ENCODE measurements at places on chromosomes 5 and 9.

DNA sequence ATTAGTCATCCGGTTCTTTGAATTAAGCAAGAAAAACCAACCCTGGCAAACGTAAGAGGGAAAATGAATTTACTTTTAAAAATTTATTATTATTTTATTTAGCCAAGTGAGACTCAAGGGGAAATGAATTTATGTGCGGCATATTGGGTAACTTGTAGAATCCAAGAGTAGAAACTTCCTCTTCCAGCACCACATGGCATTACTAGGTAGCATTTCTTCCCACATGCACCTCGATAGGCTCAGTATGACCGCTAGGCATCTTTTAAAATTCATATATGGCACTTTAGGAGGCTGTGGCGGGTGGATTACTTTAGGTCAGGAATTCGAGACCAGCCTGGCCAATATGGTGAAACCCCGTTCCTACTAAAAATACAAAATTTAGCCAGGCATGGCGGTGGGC, 17.6 kb upstream of the MYO10 start:
- DNase-seq: no peak

DNA sequence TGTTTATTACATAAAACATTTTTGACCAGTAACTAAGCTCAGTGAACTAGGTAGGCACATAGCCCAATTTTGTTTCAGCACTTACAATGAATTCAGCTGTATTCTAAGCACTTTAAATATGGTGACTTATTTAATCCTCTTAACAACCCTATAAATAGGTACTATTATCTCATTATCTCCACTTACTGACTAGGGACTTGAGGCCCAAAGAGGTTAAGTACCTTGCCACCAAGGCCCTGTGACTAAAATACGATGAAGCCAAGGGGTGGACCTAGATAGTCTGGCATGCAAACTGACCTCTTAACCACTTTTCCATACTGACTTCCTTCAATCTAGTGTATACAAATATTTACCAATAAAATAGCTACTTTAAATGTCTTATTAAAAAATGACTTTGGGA, 266.4 kb downstream of the ZNF608 start:
- no peak for DNase-seq

GRCh38 chr9:121972501-121972981, 120.6 kb downstream of the TTLL11 start:
- no peak for DNase-seq

GRCh38 chr9:68705531-68706362, 707 bp downstream of the PIP5K1B start:
- DNase-seq: no peak

GRCh38 chr5:100553209-100553608, 18.0 kb downstream of the FAM174A start:
- no peak for DNase-seq

DNA sequence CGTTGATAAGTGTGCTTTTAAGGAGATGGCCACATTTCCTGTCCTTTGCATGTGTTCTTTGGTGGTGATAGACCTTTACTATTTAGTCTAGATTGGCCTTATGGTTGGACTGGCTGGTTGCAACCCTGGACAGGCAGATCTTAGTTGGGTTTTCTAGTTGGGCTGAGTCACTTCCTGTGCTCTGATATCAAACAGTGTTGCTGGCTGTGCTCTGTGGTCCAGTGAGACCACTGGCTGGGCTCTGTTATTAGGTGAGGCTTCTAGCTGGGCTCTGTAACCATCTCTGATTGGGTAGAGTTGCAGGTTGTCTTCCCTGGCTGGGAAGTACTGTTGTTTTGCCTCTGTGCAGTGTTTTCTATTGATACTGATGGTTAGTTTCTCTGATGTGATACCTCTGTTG, 432.5 kb downstream of the LRRC70 start:
- no peak for DNase-seq

DNA sequence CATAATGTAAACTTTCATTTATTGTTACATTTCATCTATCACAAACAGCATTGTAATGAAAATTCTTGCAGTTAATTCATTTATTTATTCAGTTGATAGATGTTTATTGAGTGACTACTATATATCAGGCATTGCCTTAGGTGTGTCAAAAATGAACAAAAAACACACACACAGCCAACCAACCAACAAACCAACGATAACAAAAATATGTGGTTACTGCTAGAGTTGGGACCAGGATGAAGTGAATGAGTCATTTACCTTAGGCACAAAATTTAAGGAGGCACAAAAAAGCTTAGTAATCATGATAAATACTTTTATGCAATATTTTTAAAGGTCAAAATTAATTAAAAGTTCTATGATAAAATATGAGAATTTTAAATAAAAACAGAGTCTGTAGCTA, 223.4 kb downstream of the CSNK1G3 start:
- DNase-seq: no peak

- DNase-seq: no peak
These were observed 45.0 kb downstream of the TRIM36 start for GRCh38 chr5:115124741-115125140.

DNA sequence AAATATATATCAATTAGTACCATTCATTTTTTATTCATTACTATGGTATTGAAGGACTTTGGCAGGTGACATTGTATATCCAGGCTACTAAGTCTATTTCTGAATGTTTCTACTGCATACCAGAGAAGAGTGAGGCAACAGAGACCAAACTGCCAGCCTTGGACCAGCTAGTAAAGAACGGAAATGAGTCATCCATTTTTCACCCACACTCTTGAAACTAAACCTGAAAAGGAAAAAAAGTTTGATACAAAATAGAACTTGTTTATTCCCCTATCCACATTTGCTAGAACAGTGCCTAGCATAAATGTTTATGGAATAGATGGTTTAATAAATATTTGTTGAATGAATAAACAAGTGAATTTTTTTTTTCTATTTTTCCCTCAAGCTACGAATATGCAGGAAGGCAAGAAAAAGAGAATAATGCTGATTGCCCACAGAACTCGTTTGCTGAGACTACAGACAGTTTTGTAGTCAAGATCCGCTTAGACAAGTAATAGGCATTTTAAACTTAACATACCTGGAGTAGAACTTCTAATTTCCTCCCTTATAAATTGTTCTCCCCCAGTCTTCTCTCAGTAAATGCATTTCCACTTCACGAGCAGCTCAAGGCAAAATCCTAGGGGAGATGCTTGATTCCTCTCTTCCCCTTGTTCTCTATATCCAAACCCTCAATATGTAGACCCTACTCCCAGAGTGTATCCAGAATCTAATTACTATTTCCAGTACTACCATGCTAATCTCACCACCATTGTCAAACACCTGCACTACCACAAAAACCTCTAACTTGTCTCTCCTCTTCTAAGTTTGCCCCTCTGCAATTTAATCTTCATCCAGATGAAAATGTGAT, 146.2 kb upstream of the RASA1 start:
- peak; percentile 80 for DNase-seq

- DNase-seq: no peak
These were observed 440.9 kb upstream of the EDIL3 start for GRCh38 chr5:84825606-84826005.

- no peak for DNase-seq
These were observed 372.6 kb downstream of the ZNF608 start for GRCh38 chr5:124373883-124374282.

- no peak for DNase-seq
These were observed 359.3 kb downstream of the SH3GL2 start for GRCh38 chr9:17938035-17938655.

DNA sequence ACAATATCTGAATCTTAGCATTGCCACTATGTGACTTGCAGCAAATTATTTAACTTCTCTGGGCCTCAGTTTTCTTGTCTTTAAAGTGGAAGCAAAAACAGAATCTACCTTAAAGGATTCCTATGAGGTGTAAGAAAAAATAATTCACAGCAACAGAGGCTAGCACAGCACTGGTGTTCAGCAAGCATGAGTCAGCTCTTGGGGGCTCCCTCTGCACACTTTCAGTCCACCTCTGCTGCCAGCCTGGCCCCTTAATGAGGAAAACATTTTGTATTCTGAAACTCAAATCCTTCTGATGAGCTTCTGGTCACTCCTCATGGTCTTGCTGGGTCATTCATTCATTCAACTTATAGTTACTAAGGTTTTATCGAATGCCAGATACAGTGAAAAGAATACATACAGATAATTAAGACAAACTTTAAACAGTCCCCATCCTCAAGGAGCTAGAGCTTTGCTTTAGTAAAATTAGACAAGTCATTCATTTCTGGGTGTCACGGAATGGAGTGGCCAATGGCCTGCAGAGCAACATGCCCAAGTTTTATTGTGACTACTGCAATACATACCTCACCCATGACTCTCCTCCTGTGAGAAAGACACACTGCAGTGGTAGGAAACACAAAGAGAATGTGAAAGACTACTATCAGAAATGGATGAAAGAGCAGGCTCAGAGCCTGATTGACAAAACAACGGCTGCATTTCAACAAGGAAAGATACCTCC, 26.8 kb upstream of the IQGAP2 start:
- no peak for DNase-seq

GRCh38 chr9:128294142-128294541, 18.1 kb downstream of the SWI5 start:
- no peak for DNase-seq

DNA sequence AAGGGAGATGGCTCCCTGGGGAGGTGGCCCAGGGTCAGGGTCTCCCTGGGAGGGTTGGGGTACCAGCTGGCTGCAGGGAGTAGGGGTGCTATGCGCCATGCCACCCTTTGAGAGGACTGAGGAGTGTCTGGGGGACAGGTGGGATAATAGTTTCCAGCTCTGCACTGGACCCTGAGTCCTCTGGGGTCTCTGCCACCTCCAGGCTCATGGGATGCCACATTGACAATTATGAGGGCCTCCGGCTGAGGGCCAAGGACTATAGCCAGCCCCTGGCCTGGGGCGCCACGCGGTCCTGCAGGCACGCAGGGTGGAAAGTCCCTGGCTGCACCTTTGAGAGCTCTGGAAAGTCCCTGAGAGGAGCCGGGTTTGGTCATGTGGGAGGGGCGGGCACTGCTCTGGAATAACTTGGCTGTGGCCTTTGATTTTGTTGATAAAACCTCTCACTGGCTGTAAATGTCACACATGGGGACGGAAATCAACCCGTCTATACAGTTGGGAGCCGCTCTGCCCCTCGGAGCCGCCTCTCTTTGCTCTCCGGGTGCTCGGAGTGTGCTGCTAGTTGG, 16.0 kb downstream of the TRAF2 start:
- DNase-seq: peak; percentile 95

GRCh38 chr5:113311301-113311700, 123.5 kb downstream of the TSSK1B start:
- DNase-seq: no peak

DNA sequence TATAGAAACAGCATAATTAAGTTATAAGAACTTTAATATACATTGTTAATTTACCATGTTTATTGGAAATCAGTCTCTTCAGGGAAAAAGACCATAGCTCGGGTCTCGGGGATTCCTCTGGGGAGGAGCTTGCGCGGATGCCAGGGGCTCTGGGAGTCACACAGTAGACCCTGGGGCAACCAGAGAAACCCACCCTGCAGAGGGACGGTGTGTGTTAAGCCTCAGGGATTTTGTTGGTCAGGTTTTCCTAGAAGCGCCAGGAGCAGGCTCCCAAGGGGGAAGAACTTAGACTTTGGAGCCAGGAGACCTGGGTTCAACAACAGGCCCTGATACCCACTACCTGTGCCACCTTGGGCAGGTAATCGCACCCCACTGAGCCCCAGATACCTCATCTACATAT, 297.9 kb downstream of the MED10 start:
- no peak for DNase-seq

DNA sequence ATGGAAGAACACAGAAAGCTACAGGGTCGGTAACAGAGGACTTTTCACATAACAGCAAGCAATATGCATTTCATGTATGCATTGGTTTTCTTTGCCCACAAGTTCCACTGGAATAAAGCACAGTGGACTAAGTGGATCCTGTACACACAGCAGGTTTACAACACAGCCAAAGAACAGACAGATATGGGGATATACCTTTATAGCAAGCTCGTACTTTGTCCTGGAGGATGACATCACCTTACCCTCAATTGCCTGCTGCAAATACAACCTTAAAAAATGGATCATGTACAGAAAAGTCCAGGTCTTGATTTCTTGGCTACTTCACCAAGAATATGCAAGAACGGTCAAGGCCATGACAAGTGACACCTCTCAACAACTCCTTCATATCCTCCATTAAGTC, 1445.5 kb downstream of the MAT2B start:
- no peak for DNase-seq

- DNase-seq: no peak
These were observed 120.9 kb upstream of the C6 start for GRCh38 chr5:41334221-41334620.

GRCh38 chr9:89879701-89880100, 274.9 kb downstream of the GADD45G start:
- no peak for DNase-seq

DNA sequence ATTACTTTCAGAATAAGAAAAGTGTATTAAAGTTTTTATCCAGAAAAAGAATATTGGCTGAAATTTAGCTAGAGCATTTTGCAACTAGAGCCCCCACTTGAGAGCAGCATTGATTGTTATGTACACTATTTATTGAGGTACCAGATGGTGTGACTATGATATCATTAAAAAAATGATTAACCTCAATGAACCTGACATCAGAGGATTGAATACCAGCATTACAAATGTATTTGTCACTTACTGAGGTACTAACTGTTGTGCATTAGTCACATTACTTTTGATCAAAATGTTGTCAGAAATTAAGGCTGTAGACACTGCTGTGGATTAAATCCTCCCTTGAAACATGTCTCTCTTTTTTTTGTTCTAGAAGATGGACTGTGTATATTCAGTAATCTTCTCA, 127.8 kb upstream of the DHFR start:
- DNase-seq: no peak

DNA sequence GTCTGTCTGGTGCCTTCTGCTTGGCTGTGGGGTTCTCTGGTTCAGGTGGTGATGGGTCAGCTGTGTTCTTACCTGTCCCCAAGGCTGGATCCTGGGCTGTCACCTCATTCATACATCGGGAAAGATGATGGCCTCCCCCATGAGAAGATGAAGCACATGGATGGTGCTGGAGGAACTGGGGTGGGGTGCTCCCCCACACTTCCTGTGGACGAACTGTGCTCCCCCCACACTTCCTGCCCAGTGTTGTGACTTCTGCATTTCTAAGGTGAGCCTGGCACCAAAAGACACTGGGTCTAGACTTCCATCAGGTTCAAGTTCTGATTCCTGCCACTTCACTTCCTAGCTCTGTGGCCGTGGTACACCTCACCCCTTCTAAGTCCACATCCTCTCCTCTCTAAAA, 4.3 kb upstream of the SURF6 start:
- no peak for DNase-seq

DNA sequence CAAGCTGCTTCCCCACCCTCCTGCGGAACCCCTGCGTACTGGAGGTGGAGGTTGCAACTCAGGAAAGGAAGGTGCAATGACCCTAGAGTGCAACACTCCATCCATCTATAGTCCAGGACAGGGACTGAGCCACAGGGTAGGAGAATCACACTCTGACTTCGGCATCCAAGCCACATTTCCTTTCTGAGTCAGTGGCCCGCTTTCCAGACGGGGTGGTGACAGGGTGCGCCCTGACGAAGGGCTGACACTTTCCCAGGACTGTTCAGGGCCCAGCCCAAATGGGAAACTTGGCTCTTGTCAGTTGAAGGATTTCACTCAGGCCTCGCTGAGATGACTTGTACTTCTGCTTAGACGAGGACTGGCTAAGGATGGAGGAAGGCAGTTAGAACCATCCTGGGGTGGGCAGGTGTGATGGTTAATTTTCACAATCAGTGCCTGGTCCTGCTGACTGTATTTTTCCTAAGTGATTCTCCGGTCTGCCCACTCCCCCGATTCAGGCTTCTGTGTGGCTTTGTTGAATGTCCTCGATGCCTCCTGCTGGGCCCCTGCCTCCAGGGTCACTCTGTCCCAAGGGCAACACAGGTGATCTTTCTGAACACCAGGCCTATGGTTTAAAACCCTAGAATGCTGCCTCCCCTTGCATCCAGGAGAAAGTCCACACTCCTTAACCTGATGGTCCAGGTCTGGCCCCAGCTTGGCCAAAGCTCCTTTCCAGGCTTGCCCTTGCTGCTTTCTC, 228.1 kb downstream of the FSTL4 start:
- DNase-seq: no peak
